ENCODE measurements at places on chromosomes 3 and 15.

DNA sequence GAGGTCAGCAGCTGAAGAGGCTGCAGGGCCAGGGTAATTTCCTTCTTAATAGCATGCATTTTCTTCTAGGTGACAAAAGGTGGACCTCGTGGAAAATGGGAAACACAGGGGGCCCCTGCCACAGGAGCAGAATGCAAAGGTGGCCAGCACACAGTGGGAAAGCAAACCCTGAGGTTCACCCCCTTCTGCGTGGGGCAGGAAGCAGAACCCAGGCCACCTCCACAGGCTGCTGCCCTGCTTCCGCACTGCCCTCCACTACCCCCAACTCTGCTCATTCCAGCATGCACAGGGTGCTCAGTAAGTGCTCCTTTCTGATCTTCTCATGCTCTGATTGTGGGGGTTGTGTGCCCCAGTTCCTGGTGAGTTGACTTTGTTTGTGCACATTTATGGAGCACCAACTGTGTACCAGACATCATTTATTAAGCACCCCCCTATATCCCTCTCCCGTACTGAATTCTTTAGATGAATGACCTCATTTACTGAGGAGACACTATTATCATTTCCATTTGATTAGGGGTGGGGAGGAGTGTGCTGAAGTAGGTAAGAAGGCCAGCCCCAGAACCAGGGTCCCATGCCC is 12.7 kb upstream of the FGD5 start:
- no peak for DNase-seq

DNA sequence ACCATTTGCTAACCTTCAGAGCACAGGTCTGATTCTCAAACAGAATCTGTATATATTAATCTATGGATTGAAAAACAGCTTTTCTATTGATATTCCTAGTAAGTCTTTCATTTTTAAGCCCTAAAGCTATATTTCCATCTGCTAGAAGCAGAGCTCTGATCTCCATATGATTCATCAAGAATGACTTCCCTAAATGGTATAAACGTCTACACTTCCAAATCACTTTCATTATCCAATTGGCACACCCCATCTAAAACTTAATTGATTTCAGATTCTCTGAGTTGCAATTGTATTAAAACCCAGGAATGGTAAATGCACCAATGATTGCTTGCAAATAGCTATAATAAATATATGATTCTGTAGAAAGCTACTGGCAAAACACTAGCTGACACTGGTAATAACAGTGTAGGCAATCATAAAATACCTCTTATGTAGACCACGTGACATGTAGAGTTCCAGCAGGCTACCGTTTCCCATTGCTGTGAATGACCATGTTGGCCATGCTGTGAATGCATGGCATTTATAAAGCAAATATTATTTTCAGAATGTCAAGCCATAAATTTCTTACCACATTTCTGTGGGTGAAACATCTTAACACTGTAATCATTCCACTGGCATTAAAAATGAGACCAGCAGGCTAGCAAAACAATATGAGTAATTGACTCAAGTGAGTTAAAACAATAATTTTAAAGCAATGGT is 226.0 kb downstream of the ZMAT3 start:
- no peak for DNase-seq

DNA sequence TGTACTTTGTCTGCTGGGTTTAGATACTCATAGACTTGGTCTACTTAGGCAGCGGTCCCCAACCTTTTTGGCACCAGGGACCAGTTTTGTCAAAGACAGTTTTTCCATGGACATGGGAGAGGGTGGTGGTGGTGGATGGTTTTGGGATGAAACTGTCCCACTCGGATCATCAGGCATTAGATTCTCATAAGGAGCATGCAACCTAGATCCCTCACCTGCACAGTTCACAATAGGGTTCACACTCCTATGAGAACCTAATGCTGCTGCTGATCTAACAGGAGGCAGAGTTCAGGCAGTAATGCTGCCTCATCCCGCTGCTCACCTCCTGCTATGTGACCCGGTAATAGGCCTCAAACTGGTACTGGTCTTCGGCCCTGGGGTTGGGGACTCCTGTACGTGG is 45.3 kb downstream of the CMSS1 start:
- no peak for DNase-seq

DNA sequence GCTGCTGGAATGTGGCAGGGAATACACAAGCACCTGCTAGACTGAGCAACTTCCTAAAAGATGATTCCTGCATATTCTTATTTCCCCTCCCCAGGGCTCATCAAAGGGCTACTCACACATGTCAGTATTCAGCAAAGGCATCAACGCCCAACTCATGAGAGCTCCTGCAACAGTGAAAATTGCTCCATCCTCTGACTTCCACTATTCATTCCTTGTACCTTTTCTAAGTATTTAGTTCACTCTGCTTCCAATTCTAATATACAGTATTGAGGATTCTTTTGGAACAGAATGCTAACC is 84.1 kb downstream of the SCN11A start:
- no peak for DNase-seq

GRCh38 chr3:100650651-100651619 is 41.5 kb downstream of the ADGRG7 start:
- peak; percentile 84 for DNase-seq

DNA sequence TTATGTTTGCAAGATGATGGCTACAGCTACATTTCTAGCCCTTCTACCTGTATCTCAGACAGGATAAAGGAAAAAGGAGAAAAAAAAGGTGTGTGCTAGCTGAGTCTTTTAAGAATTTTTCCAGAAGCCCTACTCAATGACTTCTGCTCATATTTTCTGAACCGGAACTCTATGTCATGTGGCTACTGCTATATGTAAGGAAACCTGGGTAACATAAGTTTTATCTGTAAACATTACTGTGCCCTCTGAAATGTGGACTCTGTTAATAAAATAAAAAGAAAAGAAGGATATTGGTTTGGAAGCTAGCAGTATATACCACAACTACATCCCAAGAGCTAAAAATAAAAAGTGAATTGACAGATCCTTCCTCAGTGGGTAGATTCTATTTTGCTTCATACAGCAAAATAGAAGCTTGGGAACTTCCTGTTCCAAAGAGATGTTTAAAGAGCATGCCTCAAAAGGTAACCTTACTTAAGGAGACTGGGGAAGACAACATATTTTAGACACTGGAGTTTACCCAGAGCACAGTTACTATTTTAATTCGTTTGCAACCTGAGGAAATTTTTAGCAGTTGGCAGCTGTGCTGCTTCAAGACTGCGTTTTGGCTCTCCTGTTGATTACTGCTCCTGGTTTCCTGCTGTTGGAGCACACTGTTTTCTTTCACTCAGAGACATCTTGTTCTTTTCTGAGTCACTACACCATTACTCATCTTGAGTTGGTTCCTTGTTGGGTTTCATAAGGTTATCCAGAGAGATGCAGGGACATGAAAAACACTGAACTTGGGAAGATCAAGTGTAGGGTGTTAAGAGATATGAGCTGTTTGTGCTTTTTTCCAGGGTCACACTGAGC is 280.7 kb downstream of the NFKBIZ start:
- DNase-seq: peak; percentile 12

- DNase-seq: no peak
These were observed 4.4 kb upstream of the IDH2 start for GRCh38 chr15:90106522-90107117.

GRCh38 chr3:124402791-124403190 is 327.5 kb upstream of the UMPS start:
- no peak for DNase-seq

- DNase-seq: peak; percentile 37
These were observed 181.6 kb downstream of the EPHA6 start for GRCh38 chr3:96996009-96996408.

DNA sequence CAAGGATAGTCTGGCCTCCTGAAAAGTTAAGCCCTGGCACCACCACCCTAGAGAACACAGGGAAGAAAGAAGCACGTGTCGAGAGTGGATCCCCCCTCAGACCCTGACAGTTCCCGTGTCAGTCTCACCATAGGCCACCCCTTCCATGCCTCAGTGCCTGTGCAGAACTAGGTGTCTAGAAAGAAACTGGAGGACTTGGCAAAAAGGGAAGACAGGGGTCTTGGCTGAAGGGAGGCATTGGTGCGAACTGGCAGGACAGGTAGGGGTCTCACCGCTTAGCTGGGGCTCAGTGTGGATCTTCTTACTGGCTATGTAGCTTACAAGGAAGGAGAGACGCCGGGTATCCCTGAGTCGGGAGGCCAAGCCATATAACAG is 518 bp downstream of the QARS1 start:
- DNase-seq: no peak

GRCh38 chr15:42010434-42010833 is 10.4 kb downstream of the PLA2G4E start:
- no peak for DNase-seq

- DNase-seq: no peak
These were observed 57.6 kb downstream of the ST8SIA2 start for GRCh38 chr15:92451225-92451825.

DNA sequence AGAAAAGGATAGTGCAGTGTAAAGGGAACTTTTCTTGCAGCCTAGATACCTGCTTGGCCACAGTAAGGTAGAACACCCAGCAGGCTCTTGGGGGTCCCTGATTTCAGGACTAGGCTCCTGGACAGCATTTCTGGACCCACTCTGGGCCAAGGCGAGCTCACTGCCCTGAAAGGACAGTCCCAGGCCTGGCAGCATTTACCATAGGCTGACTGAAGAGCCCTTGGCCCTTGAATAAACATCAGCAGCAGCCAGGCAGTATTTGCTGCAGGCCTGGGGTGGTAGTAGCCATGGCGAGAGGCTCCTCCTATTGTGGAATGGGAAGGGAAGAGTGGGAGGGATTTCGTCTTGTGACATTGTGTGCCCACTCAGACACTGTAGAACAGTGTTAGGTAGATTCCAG is 529.2 kb downstream of the TUSC7 start:
- no peak for DNase-seq

DNA sequence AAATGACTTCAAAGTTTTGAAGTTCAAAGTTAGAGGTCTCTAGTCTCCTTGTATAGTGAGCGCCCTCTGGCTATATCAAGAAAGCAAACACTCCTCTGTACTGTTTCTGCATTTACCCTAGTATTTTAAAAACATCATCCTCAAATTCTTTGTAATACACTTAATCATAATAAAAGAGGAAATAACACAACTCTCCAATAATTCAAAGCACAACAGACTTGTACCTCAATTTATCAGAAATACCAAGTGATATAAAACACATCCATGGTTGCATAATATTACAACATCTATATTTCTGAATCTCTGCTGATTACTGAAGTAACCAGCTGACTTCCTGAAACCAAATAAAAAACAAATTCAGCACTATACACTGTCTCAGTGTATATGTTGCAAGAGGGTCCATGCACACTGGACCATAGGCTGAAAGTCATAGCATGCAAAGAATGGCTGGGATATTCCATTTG is 12.5 kb downstream of the PLOD2 start:
- DNase-seq: peak; percentile 20

DNA sequence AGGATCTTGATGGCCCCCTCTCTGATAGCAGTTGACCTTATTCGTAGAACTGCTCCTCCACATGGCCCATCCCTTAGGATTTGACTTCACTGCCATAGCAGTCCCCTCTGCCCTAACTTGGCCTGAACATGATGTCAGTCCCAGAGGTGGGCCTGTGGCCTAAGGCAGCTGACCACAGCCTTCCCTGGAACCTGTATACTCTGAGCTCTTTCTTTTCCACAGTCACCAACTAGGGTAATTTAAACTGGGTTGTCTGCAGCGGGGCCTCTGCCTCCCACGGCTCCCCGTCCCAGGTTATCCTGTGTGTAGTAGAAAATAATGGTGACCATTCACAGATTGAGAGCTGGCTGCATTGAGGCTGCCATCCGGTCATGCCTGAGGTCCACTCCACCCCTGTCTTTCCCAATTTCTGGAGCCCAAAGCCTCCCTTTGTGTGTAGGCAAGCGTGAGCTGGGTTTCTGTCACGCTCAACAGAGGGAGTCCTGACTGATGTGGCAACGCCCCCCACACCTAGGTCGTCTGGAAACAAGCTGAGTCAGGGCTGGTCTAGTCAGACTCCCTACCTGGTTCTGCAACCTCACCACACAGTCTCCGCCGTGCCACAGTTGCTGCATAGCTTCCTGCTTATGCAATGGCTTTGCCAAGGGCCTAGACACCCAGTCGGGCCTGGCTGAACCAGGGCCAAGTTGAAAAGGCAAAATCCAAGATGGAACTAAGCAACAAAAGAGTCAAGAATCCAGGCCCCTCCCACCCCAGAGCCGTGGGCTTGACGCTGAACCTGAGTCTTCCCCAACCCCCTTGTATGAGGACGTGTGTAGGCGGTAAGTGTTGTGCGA is 284.5 kb downstream of the XXYLT1 start:
- DNase-seq: peak; percentile 13

DNA sequence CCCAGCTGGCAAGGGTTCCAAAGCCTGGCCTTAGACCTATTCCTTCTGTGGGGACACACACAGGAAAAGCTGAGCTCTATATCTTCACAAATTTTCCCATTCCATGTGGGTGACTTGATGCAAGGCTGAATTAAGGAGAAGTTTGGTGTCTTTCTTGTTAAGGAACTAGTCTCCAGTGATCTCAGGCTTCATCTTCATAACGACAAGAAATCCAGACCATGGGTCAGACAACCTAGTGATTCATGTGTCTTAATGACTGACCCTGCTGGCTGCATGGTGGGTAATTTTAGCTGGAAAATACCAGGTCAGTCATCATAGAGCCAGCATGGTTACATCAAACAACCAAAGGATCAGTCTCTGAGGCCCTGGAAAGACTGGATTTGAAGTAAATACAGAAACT is 112.7 kb upstream of the SLC4A7 start:
- no peak for DNase-seq

DNA sequence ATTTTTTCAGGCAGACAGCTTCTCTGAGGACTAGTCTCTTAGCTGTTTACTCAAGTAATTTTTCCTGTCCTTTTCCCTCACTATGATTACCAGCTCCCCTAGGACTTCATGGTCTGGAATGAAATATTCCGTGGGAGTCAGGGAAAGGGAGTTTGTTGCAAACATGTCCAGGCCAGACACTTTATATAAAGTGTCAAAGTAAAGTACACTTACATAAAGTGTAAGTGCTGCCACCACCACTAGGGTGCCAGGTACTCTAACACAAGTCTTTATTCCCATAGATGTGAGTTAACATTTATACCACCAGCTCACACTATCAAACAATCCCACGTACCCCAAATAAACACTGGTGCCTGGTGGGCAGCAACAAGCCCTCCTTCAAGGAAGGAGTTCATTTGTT is 179.8 kb downstream of the SNRPN start:
- DNase-seq: no peak

- DNase-seq: no peak
These were observed 4.7 kb upstream of the COPB2 start for GRCh38 chr3:139394116-139394515.

GRCh38 chr3:142890592-142890991 is 1.7 kb upstream of the PCOLCE2 start:
- DNase-seq: no peak

GRCh38 chr3:16515885-16516420 is 2.5 kb upstream of the RFTN1 start:
- DNase-seq: no peak

GRCh38 chr15:48101376-48101961 is 19.3 kb upstream of the SLC24A5 start:
- DNase-seq: no peak

DNA sequence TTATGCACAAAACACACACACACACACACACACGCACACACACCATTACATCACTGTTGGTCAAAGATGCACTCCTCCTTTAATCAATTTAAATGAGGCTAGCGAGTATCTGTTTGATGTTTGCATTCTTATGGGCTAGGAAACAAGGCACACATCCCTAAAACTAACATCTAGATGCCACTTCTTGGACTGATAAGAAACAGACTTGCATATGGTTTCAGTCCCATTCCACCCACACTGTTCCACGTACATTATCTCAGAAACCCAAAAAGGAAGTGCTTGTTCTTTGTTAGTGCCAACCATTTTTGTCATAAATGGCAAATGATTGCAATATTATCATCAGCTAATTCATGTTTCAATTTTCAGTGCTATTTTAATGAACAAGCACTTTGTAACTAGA is 69.5 kb downstream of the CCR1 start:
- no peak for DNase-seq
